ENCODE measurements at places on chromosomes 3 and 15. TPM values are rescaled to one million over a fixed set of nuclear protein-coding genes. Genes with fewer than 3 reads are reported as not detected.

Gene TM6SF1
- total RNA-seq: 0.50 TPM

GRCh38 chr3:193621127-193621526, 28.1 kb downstream of the OPA1 start:
- no peaks in the 10 kb centered on the region for H3K4me1 ChIP-seq
- H3K27ac ChIP-seq: no peak overlapping the region
- no peak overlapping the region for H3K4me3 ChIP-seq
- no peak for DNase-seq
- peaks cover 32% of the 10 kb centered on the region for H3K36me3 ChIP-seq
- H3K27me3 ChIP-seq: no peaks in the 10 kb centered on the region

- H3K4me1 ChIP-seq: no peaks in the 10 kb centered on the region
- no peak overlapping the region for H3K27ac ChIP-seq
- no peaks in the 10 kb centered on the region for H3K36me3 ChIP-seq
These were observed 216.3 kb upstream of the MLF1 start for GRCh38 chr3:158354713-158355112.

Gene GP9
- total RNA-seq: not detected

Gene KNG1
- total RNA-seq: not detected

All from CD4-positive, alpha-beta memory T cell (primary cell).